ENCODE measurements at places on chromosomes 5 and 9.
A peak's percentile ranks its signal among the peaks of the same experiment; 100 is the strongest.

GRCh38 chr9:68841276-68842052, 136.4 kb downstream of the PIP5K1B start:
- DNase-seq: no peak

- DNase-seq: no peak
Observed at GRCh38 chr5:32428426-32428825, 16.1 kb downstream of the ZFR start.

DNA sequence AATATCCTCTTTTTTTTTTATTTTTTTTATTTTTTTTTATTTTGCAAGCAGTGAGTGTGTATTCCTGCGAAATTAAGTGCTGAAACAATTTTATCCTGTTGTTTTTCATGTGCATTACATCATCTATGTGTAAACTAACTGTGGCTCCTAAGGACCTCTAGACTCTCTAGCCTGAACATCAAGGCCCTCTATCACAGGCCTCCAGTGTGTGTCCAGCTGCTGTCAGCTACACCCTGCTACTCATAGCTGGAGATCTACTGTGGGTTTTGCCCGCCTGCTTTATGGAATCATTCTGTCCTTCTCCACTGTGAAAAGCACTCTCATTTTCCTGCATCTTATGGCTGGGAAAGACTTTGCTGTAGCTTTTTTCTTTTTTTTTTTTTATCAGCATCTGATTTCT, 157.8 kb downstream of the KCTD16 start:
- DNase-seq: no peak

DNA sequence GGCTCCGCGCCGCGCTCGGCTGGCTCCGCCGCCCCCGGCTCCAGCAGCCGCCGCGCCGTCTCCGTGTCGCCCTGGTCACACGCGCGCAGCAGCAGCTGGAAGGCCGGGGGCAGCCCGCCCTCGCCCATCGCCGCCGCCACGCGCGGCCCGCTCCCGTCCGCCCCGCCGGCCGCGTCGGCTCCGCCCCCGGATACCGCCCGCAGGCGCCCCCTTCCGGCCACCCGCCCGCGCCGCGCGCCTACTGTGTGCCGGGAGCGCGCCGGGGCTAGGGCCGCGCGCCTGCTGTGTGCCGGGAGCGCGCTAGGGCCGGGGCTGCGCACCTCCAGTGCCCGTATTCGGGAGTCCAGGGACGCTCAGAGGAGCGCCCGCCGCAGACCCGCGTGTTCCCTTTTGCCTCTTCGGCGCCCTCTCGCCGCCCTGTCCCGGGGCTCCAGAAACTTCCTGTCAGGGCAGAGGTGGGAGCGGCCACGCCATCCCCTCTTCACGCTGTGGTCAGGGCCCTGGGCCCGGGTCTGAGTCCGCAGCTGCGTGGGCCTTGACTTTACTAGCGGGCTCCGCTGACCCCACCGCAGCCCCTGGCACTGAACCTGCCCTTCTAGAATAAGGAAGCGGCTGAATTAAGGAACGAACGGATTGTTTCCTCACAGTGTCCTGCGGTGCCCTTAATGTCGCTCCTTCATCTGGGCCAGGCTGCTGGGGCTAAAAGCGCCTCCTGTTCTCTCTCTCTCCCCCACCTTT, at the start of gene ANKS6:
ANKS6 (minus strand) TSS at position 192 of the 738 bp plus-strand sequence; CDS start at position 128, 64 bp downstream.
- DNase-seq: peak; percentile 83

- DNase-seq: no peak
Observed at GRCh38 chr9:114151426-114151956, 3.8 kb upstream of the COL27A1 start.

DNA sequence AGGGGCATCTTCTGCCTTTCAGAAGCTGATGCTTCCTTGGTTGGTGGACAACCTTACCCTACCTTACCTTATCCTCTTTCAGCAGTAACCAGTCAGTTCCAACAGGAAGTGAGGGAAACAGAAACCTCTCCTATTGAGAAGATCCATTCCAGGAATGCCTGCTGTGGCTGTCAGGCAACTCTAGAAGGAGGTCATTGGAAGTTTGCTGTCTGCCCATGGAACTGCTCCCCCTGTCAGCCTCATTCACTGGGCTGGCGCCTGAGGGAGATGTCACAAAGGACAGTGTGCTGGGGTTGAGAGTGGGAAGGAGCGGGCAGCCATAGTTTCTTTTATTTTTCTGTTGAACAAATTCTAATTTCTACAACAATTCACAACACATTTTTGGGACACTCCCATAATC, 54.7 kb downstream of the IRX1 start:
- DNase-seq: no peak

GRCh38 chr5:137279521-137280231, 219.4 kb downstream of the SPOCK1 start:
- DNase-seq: no peak

DNA sequence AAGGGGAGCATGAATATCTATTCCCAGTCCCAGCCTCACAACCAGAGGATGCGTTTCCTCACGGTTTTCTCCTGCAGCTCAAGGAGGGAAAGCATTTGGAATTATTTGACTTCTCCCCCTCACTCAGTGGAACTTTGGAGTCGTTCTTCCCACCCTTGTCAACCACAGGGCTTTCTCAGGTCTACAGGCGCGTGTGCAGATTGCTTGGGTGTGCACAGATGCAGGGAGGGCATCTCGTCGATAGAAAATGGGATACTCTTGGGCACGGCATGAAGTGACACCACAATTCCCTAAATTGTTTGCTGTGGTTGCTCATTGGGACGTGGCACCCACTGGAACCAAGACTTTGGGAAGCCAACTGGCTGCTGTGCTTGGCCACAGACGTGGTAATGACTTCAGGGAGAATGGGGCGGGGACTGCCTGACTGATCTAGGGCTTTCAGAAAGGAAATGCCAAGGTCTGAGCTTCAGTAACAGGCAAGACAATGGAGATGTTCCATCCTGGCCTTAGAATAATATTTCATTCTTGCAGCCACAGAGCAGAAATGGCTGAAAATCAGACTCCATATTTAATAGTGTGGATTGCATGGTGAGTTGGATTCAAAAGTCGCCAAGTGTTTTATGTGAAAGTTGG, 12.2 kb upstream of the OBP2B start:
- no peak for DNase-seq

DNA sequence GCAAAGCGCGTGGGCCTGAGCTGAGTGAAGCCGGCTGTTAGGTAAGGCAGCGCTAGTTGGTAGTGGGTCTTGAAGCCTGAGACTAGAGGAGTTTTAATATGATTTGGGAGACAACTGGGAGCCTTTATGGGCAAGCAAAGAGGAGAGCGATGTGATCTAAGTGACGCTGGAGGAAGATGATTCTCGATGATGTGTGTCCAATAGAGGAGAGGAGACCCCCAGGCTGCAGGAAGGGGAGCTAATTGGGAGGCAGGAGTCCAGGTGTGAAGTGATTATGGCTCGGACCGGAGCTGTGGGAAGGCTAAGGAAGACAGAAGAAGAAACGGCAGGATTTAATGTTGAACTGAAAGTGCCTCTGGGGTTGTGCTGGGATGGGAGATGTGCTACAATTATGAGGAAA, 482.9 kb upstream of the KIF2A start:
- no peak for DNase-seq

DNA sequence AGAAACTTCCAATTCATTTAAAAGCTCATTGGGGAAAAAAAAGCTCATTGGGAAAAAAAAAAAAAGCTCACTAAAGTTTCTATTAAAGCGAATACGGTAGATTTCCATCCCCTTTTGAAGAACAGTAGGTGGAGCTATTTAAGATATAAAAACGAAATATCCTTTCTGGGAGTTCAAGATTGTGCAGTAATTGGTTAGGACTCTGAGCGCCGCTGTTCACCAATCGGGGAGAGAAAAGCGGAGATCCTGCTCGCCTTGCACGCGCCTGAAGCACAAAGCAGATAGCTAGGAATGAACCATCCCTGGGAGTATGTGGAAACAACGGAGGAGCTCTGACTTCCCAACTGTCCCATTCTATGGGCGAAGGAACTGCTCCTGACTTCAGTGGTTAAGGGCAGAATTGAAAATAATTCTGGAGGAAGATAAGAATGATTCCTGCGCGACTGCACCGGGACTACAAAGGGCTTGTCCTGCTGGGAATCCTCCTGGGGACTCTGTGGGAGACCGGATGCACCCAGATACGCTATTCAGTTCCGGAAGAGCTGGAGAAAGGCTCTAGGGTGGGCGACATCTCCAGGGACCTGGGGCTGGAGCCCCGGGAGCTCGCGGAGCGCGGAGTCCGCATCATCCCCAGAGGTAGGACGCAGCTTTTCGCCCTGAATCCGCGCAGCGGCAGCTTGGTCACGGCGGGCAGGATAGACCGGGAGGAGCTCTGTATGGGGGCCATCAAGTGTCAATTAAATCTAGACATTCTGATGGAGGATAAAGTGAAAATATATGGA, at the start of gene PCDHGA12:
PCDHGA12 (plus strand) TSS at position 176 of the 782 bp plus-strand sequence; CDS start at position 429, 253 bp downstream.
- DNase-seq: no peak

- DNase-seq: no peak
Observed at GRCh38 chr5:105670596-105670995, 2000.1 kb downstream of the EFNA5 start.

GRCh38 chr5:151949701-151950308, 25.2 kb upstream of the GLRA1 start:
- DNase-seq: no peak

DNA sequence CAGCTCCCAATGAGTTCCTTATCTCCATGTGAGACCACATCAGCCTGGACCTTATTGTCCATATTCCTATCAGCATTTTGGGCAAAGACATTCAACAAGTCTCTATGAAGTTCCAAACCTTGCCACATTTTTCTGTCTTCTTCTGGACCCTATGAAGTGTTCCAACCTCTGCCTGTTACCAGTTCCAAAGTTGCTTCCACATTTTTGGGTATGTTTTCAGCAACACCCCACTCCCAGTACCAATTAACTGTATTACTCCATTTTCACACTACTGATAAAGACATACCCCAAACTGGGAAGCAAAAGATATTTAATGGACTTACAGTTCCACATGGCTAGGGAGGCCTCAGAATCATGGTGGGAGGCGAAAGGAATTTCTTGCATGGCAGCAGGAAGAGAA, 548.5 kb downstream of the CHSY3 start:
- DNase-seq: no peak

- DNase-seq: no peak
Observed at GRCh38 chr5:39713250-39713916, 288.6 kb upstream of the DAB2 start.

- DNase-seq: peak; percentile 36
Observed at GRCh38 chr5:96614110-96614691, 48.0 kb upstream of the CAST start.

- no peak for DNase-seq
Observed at GRCh38 chr9:72983512-72984225, 30.8 kb upstream of the ALDH1A1 start.

GRCh38 chr5:96256795-96257470, 176.1 kb downstream of the PCSK1 start:
- DNase-seq: no peak

GRCh38 chr5:118247458-118247857, 740.9 kb downstream of the DTWD2 start:
- DNase-seq: no peak

- DNase-seq: no peak
Observed at GRCh38 chr9:129451089-129451656, 169.7 kb downstream of the C9orf50 start.

DNA sequence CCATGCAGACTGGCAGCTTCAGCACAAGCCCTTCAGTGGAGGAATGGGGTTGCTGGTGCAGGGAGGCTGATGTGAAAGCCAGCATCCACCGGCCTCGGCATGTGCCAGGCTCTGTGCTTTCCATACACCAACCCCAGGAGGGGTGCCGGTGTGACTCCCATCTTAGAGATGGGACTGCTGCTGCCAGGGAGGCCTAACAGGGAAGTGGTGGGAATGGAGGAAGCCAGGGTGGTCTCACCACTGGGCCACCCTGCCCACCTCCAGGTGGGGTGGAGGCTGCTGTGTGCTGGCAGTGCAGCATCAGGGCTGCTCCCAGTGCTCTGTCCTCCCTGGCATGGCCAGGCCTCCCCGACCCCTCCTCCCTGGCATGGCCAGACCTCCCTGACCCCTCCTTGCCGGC, 32.8 kb upstream of the PITX1 start:
- DNase-seq: no peak

DNA sequence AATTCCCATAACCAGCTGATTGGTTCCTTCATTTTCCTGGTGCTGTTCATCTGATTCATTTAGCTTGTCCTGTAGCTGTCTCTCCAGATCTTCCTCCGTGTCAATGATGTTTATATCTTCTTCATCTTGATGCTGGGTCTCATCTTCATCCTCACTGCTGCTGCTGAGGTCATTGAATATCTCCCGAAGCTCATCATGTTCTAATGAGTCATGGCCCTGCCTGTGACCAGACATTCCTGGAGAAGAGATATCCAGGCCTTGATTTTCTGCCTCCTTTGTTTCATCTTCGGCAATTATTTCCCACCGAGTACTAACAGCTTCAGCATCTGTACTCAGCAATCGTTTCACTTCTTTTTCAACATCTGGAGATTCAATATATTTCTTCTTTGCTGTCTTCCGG, 1.4 kb downstream of the TAF7 start:
- DNase-seq: no peak

GRCh38 chr5:31113666-31114350, 79.7 kb upstream of the CDH6 start:
- no peak for DNase-seq

DNA sequence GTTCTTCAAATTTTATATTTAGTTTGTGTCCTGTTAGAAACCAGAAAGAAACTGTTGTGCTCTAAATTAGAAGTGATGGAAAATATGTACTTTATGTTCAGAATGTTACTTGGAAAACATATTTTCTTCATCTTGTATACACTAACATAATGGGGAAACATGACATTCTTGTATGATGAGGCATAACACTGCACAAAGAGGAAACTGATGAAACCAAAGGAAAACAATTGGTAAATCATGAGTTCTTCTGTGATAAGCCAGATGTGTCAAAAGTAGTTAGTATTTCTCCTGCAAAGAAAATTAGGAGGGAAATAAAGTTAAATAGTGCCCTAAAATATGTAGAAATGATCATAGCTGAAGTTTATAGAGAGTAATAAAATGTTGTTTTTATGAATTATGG, 111.1 kb upstream of the FBN2 start:
- no peak for DNase-seq

DNA sequence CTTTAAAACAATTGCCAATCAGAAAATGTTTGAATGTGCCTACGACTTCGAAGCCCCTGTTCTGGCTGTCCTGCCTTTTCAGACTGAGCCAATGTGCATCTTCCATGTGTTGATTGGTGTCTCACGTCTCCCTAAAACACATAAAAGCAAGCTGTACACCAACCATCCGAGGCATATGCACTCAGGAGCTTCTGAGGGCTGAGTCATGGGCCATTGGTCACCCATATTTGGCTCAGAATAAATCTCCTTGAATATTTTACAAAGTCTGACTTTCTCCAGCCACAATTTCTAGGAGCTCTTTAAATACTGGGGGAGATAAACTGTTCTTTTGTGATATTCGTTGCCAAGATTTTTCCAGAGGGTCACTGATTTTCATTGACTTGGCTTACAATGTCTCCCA, 53.9 kb downstream of the C9orf57 start:
- no peak for DNase-seq

DNA sequence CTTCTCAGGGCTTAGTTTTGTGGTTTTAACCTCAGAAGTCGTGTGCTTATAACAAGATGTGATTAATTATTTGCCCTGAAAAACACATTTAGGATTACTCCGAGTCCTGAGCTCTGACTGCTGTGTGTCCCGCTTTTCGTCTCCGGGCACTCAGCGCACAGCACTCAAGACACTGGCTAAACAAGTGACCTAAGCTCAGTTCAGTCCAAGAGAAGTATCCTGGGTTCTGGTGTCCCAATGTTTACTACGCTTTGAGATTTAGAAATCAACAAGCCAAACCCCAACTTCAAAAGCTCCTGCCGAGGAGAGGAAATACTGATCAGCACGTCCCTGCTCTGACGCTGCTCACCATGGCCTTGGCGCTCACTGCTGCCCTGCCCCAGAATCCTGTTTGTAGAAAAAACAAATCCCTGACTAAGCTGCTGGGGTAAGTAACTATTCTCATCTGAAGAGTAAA, 53.2 kb downstream of the IPPK start:
- no peak for DNase-seq

GRCh38 chr9:15541872-15542271, 11.0 kb upstream of the CCDC171 start:
- DNase-seq: no peak
